ENCODE measurements at places on chromosomes 6 and 20.

- no peak for DNase-seq
Measured at GRCh38 chr6:125054331-125054730, 92.1 kb downstream of the RNF217 start.

GRCh38 chr20:36861875-36862801 is 13.8 kb upstream of the TLDC2 start:
- DNase-seq: no peak

- DNase-seq: no peak
Measured at GRCh38 chr6:15303162-15303919, 57.5 kb downstream of the JARID2 start.

- peak; percentile 23 for DNase-seq
Measured at GRCh38 chr6:114342826-114343781, at the start of gene HS3ST5. Gene HS3ST5, minus strand, starts transcription at chr6:114343023. Its CDS starts 280,178 bp downstream, at chr6:114062845.

GRCh38 chr6:112398686-112399085 is 51.6 kb downstream of the RFPL4B start:
- DNase-seq: no peak

DNA sequence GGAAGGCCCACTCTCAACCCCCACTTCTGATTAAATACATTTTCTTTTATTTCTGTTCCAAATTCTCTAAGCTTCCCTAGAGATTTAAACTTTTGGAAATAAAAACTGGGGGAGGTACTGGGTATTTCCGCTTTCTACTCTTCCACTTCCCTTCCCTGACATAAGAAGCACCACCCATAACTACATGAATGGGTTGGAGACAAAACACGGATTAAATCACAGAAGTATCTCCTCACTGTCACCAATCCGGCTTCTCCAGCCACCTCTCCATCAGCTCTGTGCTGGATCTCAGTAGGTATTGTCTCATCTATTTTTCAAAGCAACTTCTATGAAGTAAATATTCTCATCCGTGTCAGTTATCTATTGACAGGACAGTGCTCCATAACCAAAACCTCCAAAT is 150.7 kb downstream of the TSHZ2 start:
- DNase-seq: no peak

DNA sequence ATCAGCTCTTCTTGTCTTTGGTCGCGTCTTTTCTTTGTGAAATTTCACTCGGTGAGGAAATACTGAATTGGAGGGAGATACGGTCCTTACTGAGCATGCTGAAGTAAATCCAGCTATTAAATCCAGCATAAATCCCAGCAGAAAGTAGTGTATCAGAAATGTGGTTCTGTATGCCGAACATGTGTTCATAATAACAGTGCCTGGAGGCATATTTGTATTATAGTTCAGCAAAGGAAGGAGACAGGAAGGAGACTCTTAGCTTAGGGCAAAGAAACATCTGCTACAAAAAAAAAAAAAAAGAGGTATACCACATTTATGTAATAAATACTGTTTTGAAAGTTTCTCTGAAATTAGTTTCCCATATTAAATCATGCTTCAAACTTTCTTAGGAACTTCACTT is 211.8 kb downstream of the PLCB4 start:
- DNase-seq: no peak

GRCh38 chr6:111183702-111184517 is 96.6 kb downstream of the SLC16A10 start:
- DNase-seq: no peak

GRCh38 chr6:129029778-129030177 is 146.8 kb downstream of the LAMA2 start:
- DNase-seq: no peak

GRCh38 chr20:57330998-57331397 is 1.4 kb downstream of the SPO11 start:
- no peak for DNase-seq

- no peak for DNase-seq
Measured at GRCh38 chr6:109224107-109224875, 129.0 kb downstream of the CEP57L1 start.

GRCh38 chr6:26342106-26343004 is 22.6 kb upstream of the BTN3A2 start:
- DNase-seq: peak; percentile 63

GRCh38 chr20:52972965-52973819 is 1.0 kb downstream of the TSHZ2 start:
- DNase-seq: peak; percentile 63

DNA sequence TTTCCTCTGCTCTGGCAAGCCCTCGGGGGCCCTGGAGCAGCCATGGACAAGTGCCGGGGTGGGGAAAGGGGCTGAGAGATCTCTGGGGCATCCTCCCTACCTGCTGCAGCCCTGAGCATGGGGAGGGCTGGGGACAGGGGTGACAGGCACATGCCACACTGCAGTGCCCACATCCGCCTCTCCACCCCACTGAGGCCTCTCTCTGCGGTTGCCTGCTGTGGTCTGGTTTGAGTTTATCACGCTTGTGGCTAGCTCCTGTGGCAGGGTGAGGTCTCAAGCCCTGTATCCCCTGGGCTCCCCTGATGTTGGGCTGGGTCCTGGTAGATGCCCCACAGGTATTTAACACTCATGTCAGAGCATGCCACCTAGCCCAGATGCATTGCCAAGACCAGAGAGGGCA is 52.9 kb upstream of the MLN start:
- DNase-seq: peak; percentile 86

DNA sequence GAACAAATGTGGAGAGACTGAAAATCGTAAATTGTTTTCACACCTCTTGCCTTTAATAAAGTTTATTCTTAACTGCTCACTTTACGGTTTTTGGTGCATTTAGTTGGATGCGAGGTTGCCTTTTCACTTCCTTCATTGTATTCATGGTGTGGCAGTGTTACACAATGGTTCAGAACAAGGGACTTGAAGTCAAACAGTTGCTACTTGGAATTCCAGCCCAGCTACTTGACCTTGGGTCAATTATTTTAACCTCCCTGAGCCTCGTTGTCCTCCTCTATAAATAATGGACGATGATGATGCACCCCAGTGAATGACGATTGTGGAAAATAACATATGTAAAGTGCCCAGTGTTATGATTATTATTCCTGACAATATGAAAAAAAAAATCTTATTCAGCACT is 72.3 kb downstream of the CARMIL1 start:
- no peak for DNase-seq

DNA sequence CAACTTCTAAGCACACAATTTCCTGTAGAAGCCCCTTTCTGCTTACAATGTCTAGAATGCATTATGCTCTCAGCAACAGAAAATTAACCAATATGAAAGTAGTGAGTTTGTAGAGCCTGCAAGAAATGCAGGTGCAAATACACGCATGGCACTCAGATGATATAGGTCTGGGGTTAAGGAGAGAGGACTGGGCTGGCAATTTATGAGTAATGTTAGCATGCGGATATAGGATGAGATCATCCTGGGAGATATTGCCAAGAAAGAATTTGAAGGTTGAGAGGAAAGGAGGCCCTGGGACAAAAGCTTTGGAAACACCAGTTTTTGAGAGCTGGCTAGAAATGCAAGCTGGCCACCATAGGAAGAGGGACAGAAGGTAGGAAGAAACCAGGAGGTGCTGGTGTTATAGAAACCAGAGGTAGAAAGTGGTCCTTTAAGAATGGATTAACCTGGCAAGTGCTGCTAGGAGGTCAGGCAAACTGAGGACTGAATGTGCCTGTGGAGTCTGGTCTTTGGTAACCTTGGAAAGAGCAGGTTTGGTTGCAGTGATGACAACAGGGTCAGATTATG is 183.2 kb upstream of the MYLIP start:
- DNase-seq: no peak

DNA sequence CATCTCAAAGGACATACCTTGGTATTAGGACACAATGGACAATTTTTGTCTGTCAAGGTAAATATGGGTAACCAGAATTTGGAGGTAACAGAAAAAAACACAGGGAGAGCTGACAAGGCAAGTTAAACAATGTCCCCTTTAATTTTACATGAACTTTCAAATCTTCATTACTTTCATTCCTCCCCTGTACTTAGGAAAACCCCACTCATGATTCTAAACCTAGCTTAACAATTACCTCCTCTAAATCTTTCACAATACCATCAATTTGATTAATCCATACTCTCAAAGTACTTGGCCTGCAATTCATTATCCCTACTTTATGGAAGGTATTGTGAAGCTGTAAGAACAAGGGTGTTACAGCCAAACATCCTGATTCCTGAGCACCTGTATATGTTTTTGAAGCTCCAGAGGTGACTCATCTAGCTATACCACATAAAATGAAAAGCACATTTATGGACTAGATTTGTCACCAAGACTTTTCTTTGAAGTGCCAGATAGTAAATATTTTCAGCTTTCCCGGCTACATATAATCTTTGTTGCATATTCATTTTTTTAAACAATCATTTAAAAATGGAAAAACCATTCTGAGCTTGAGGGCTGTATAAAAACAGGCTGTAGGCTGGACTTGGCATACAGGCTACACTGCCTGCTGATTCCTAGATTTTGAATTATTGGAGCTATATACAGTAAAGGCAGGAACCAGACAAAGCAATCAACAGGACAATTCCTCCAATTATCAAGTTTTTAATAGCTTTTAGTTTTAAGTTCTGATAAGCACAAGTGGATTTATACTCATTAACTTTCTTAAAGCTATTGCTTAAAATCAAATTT is 22.9 kb downstream of the DEK start:
- no peak for DNase-seq

DNA sequence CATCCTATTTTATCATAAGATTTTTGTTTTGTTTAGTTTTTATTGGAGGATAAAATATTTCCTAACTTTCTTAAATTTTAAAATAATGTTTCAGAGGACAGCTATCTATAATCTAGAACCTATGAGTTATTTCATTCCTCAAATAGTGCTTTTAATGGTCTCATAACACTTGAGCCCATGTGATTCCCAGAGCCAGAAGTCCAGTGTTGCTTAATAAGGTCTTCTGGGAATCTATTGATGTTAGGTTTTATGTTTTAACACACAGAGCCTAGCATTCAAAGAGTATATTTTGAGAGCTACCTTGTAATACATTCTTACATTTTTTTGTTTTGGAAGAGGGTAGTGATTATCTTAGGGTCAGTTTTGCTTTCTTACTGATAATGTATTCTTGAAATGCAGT is 200.2 kb downstream of the CENPW start:
- no peak for DNase-seq

- no peak for DNase-seq
Measured at GRCh38 chr20:48623176-48623905, 204.5 kb downstream of the PREX1 start.

GRCh38 chr20:48277266-48277665 is 492.0 kb upstream of the SULF2 start:
- no peak for DNase-seq

DNA sequence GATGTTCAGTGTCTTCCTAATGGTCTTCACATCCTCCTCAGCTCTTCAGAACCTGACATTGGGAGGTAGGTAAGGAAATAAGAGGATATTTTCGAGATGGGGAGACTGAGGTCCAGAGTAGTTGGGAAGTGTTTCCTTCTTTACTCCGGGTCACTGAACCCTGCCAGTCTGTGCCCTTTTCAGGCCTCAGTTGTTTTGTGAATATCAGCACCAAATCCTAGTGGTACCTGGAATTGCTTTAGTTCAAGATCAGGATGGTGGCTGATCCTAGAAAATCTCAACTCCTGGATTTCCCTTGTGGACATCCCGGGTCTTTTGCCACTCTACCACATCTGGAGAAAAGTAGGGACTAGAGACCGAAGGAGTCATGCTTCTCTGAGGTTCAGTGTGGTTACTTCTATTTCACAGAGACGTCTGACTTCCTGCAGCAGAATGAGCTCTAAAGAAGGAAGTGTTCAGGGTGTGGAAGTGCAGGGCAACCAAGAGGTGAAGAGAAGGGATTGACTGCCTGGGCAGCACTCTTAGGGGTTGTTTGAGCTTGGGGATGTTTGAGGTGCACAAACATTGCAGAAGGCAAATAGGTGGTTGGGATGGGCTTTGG is 995 bp downstream of the STK4 start:
- DNase-seq: peak; percentile 41
